ENCODE measurements at places on chromosomes 7 and 10.

DNA sequence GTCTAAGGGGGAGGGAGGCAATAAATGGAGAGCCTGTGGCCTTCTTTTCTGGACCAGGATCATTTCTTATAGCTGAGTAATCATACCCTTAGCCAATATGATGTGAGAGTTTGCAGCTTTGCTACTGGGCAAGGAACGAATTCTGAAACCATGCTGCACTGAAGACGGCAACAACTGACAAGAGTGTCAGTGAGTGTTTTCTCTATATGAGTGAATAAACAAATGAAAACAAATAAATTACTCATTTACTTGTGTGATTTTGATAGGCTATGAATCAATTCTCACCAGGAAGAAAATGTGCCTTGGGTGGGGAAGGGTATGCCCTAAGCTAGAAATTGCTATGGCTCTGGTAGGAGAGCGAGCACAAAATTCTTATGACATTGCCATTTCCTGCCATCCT is 79.4 kb upstream of the LRRN3 start:
- no peak overlapping the region for H3K4me3 ChIP-seq
- no peaks in the 10 kb centered on the region for H3K36me3 ChIP-seq
- no peaks in the 10 kb centered on the region for H3K4me1 ChIP-seq
- no peaks in the 10 kb centered on the region for H3K27me3 ChIP-seq

DNA sequence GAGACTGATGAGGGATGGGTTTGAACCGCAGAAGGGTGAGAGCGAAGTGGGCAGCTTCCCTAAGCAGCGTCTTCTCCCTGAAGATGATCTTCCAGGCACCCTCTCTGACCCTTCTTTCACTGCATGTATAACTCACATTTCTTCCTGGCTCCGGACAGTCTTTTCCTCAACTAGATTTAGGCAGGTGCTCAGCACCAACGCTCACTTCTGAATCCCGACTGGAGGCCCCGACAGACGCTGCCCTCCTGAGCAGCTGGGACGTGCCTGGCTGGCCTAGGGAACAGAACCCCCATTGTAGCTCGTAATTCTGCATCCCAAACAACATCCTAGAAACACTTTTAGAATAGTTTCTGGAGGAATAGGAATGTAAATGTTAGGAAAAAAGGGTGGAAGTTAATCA is 206.6 kb downstream of the DIP2C start:
- H3K4me1 ChIP-seq: peaks cover 8% of the 10 kb centered on the region
- H3K27ac ChIP-seq: no peak overlapping the region
- peaks cover 13% of the 10 kb centered on the region for H3K36me3 ChIP-seq
- H3K4me3 ChIP-seq: no peak overlapping the region
- no peak for DNase-seq
- no peaks in the 10 kb centered on the region for H3K27me3 ChIP-seq

DNA sequence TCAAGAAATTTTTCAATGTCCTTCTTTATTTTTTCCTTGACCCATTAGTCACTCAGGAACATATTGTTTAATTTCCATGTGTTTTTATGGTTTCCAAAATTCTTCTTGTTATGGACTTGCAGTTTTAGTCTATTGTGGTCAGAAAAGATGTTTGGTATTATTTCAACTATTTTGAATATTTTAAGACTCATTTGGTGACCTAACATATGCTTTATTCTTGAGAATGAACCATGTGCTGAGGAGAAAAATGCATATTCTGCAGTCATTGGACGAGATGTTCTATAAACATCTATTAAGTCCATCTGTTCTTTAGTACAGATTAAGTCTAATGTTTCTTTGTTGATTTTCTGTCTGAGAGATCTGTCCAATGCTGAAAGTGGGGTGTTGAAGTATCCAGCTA is 42.3 kb upstream of the MDFIC start:
- no peak for DNase-seq
- H3K36me3 ChIP-seq: no peaks in the 10 kb centered on the region
- H3K4me1 ChIP-seq: no peaks in the 10 kb centered on the region
- no peak overlapping the region for H3K27ac ChIP-seq
- H3K4me3 ChIP-seq: no peak overlapping the region

GRCh38 chr10:124256151-124256550 is 162.6 kb downstream of the OAT start:
- no peak overlapping the region for H3K27ac ChIP-seq
- no peaks in the 10 kb centered on the region for H3K27me3 ChIP-seq
- DNase-seq: no peak
- H3K4me3 ChIP-seq: no peak overlapping the region
- no peaks in the 10 kb centered on the region for H3K4me1 ChIP-seq

GRCh38 chr7:140810830-140811556 is 113.7 kb downstream of the BRAF start:
- no peaks in the 10 kb centered on the region for H3K36me3 ChIP-seq
- peak; percentile 59 for DNase-seq
- no peak overlapping the region for H3K4me3 ChIP-seq

GRCh38 chr7:1054861-1055450 is 10.6 kb downstream of the GPR146 start:
- H3K36me3 ChIP-seq: peaks cover 4% of the 10 kb centered on the region
- peak; percentile 90 for DNase-seq
- no peak overlapping the region for H3K27ac ChIP-seq
- peaks cover 5% of the 10 kb centered on the region for H3K4me1 ChIP-seq

DNA sequence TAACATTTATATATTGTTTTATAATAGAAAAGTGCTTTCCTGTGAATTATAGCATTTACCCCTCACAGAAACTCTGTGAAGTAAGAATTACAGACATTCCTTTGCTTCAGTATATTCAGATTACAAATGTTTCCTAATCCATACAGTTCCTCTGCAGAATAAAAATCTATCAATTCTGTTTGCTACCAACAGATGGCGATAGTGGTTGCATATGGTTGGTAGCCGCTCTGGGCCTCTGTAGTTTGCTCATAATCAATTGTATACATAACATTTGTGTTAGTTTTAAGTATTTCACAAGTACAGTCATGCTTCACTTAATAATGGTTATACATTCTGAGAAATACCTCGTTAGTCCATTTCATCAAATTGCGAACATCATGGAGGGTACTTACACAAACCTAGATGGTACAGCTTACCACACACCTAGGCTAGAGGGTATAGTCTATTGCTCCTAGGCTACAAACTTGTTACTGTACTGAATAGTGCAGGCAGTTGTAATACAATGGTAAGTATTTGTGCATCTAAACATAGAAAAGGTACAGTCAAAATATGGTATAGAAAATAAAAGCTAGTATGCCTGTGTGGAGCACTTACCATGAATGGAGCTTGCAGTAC is 94.4 kb upstream of the STEAP4 start:
- H3K4me1 ChIP-seq: no peaks in the 10 kb centered on the region
- H3K27me3 ChIP-seq: no peaks in the 10 kb centered on the region
- H3K4me3 ChIP-seq: no peak overlapping the region

DNA sequence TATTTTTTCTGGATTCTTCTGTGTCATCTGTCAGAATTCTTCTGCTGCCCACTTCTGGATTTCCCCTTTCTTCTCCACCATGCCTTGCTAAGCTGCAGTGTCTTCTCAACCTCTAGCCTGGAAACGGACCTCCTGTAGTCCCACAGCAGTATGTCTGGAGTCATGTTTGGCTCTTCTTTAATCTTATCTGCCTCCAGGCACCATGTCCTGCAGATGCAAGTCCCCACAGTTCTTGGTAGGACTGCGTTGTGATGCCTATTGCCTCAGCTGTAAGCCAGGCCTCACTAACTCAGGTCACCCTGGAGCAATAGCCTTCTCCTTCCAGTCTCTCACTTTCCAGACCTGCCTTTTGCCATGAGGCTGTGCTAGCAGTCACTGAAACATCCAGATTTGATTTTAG is 268.3 kb downstream of the POM121L12 start:
- H3K27ac ChIP-seq: no peak overlapping the region
- peak; percentile 67 for DNase-seq
- H3K36me3 ChIP-seq: no peaks in the 10 kb centered on the region
- H3K27me3 ChIP-seq: no peaks in the 10 kb centered on the region
- no peak overlapping the region for H3K4me3 ChIP-seq
- no peaks in the 10 kb centered on the region for H3K4me1 ChIP-seq

DNA sequence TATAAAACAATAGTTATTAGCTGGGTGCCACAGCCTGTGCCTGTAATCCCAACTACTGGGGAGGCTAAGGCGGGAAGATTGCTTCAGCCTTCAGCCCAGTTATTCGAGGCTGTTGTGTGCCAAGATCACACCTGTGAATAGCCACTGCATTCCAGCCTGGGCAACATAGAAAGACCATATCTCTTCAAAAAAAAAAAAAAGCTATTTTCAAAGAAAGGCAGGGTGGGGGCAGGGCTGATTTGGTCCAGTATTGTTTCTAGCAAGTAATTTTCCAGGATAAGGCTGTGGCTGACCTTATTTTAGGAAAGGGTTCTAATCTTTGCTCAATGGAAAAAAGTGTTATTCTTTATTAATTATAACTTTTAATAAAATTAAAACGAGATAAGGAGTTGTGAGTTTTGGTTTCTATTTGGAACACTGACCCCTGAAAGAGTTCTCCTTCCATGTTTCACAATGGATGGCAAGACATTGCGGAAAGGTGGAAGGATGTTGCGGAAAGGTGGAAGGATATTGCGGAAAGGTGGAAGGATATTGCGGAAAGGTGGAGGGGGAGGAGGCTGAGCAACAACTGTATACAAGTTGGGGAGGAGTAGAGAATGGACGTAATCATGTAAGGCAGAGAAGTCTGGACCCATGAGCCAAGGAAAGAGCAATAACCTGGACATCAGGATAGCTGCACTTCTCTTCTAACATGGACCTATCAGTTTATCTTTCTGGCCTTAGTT is 1.5 kb upstream of the C1GALT1 start:
- H3K36me3 ChIP-seq: peaks cover under 1% of the 10 kb centered on the region
- DNase-seq: no peak
- no peak overlapping the region for H3K4me3 ChIP-seq
- peaks cover 5% of the 10 kb centered on the region for H3K4me1 ChIP-seq

GRCh38 chr7:117362294-117362888 is 39.5 kb upstream of the WNT2 start:
- H3K36me3 ChIP-seq: no peaks in the 10 kb centered on the region
- no peak overlapping the region for H3K4me3 ChIP-seq
- no peak for DNase-seq
- no peaks in the 10 kb centered on the region for H3K27me3 ChIP-seq
- H3K27ac ChIP-seq: no peak overlapping the region
- H3K4me1 ChIP-seq: no peaks in the 10 kb centered on the region

GRCh38 chr10:114990586-114990985 is 52.6 kb downstream of the TRUB1 start:
- no peak overlapping the region for H3K4me3 ChIP-seq
- H3K36me3 ChIP-seq: no peaks in the 10 kb centered on the region
- no peak overlapping the region for H3K27ac ChIP-seq
- no peak for DNase-seq
- no peaks in the 10 kb centered on the region for H3K4me1 ChIP-seq

GRCh38 chr10:22103701-22104470 is 100.4 kb upstream of the DNAJC1 start:
- H3K27me3 ChIP-seq: peaks cover 3% of the 10 kb centered on the region
- H3K27ac ChIP-seq: no peak overlapping the region
- H3K4me1 ChIP-seq: no peaks in the 10 kb centered on the region

- peak; percentile 79 for DNase-seq
- peaks cover 40% of the 10 kb centered on the region for H3K36me3 ChIP-seq
- H3K4me3 ChIP-seq: no peak overlapping the region
These were observed 49.9 kb upstream of the SH2B2 start for GRCh38 chr7:102236592-102237287.

- H3K4me3 ChIP-seq: no peak overlapping the region
- no peaks in the 10 kb centered on the region for H3K27me3 ChIP-seq
- DNase-seq: no peak
- peaks cover 3% of the 10 kb centered on the region for H3K4me1 ChIP-seq
These were observed 34.4 kb downstream of the BCAP29 start for GRCh38 chr7:107614425-107614824.

DNA sequence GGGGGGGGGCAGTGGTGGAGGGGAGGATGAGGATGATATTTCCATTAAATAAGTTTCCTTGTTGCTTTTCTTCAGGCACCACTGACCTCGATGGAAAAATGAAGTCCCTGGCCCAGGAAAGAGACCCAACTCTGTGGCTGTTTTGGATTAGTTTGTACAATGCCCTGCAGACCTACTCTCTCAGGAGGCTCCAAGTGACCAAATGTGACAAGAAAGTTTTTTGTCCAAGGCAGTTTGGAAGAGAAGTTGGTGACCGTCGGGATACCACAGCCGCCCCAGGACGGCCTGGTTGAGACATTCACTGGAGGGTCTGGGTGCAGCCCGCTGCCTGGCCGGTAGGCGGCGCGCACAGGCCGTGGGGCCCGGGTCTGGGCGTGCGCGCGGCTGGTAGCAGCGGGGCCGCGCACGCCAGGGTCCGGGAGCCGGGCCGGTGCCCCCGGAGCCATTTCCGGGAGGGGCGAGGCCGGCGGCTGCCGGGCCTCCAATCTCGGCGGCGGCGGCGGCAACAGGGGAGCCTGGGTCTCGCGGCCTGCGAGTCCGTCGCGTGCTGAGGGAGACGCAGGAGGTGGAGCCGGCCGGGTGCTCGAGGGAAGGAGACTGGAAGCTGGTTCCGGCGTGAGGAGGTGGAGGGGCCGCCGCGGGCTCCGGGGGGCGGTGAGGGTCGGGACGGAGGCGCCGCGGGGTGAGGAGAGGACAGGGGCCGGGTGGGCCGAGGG is at the start of gene SGPL1:
Gene SGPL1 (plus strand): TSS at position 445 of the 716 bp plus-strand sequence. CDS start 906 bp downstream, outside the sequence.
- peak within 1 kb of the TSS; percentile 100 for H3K27ac ChIP-seq
- no peaks in the 10 kb centered on the region for H3K27me3 ChIP-seq
- H3K4me3 ChIP-seq: peak within 1 kb of the TSS; percentile 92
- H3K36me3 ChIP-seq: peaks cover 7% of the 10 kb centered on the region
- no peaks in the 10 kb centered on the region for H3K4me1 ChIP-seq

DNA sequence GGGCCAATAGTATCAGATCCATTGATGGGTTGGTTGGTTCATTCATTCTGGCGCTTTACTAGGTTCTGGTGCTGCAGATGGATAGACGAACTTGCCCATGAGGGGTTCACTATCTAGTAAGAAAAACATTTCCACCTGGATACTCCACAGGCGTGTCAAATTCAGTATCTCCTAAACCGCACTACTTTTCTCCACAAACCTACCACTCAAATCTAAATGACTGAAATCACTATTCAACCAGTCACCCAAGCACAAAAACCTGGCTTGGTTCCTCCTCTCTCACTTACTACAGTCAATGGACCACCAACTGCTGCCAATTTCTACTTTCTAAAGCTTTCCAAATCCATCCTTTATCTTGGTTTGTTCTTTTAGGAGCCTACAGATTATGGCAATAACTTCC is 572 bp downstream of the AGK start:
- peaks cover 5% of the 10 kb centered on the region for H3K36me3 ChIP-seq
- no peak for DNase-seq
- H3K27ac ChIP-seq: no peak overlapping the region
- peak overlapping the region; percentile 86 for H3K4me3 ChIP-seq
- no peaks in the 10 kb centered on the region for H3K27me3 ChIP-seq

- H3K4me1 ChIP-seq: no peaks in the 10 kb centered on the region
- no peaks in the 10 kb centered on the region for H3K27me3 ChIP-seq
- no peak overlapping the region for H3K4me3 ChIP-seq
These were observed 90.0 kb upstream of the STK17A start for GRCh38 chr7:43492896-43493295.

- DNase-seq: no peak
- no peak overlapping the region for H3K27ac ChIP-seq
- H3K4me3 ChIP-seq: no peak overlapping the region
- peaks cover 21% of the 10 kb centered on the region for H3K4me1 ChIP-seq
- H3K27me3 ChIP-seq: peaks cover 84% of the 10 kb centered on the region
These were observed 3.2 kb downstream of the HOXA11 start for GRCh38 chr7:27181795-27182275.
